MV-4-11 (cell line): ENCODE measurements at places on chromosomes 4 and X.

- no peak for DNase-seq
Measured at GRCh38 chr4:170497112-170497511, 407.4 kb upstream of the AADAT start.

GRCh38 chr4:162836773-162837172 lies 329.9 kb downstream of the NAF1 start:
- DNase-seq = no peak

DNA sequence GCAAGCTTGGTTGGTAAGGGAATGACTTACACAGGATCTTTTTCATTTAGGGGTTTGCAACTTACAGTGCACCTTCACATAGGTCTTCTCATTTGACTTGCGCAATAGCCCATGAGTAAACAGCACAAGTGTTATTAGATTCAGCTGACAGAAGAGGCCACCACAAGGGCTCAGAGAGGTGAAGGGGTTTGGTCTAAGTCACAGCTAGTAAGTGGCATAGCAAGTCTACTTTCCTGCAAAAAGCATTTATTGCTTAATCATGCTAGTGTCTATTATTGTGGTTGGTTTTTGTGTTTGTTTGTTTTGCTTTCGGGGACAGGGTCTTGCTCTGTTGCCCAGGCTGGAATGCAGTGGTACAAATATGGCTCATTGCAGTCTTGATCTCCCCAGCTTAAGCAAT lies 83.3 kb downstream of the SPRY1 start:
- peak; percentile 7 for DNase-seq

GRCh38 chr4:188434643-188435042 lies 295.4 kb downstream of the TRIML1 start:
- no peak for DNase-seq

DNA sequence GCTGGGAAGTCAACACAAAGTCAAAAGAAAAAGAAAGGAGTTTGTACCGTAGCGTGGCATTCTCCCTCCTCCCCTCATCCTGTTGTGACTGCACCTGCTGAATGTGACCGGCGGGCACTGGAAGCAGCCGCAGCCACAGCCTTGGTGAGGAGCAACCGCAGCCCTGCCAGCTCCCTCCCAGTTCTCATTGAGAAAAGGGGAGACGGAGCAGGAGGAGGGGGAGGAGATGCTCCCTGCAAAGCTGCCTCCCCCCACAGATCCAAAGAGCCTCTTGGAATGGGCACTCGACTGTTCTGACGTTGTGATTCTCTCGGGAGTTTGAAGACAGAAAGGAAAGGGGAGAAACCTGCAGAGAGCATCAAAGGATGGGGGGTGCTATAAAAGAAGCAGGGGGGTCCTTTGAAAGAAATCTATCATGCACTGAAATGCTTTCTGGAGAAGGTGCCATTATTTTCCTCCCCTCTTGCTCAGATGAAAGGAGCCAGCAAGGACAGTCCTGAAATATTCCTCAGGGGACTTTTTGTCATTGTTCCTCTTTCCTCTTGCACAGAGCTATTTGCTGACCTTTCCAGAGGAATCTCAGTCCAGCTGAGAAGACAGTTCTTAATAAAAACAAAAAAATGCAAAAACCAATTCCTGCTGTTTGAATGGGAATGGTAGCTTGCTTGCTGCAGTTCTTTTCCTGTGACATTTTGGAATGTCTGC lies 429.7 kb downstream of the MAPK10 start:
- no peak for DNase-seq

DNA sequence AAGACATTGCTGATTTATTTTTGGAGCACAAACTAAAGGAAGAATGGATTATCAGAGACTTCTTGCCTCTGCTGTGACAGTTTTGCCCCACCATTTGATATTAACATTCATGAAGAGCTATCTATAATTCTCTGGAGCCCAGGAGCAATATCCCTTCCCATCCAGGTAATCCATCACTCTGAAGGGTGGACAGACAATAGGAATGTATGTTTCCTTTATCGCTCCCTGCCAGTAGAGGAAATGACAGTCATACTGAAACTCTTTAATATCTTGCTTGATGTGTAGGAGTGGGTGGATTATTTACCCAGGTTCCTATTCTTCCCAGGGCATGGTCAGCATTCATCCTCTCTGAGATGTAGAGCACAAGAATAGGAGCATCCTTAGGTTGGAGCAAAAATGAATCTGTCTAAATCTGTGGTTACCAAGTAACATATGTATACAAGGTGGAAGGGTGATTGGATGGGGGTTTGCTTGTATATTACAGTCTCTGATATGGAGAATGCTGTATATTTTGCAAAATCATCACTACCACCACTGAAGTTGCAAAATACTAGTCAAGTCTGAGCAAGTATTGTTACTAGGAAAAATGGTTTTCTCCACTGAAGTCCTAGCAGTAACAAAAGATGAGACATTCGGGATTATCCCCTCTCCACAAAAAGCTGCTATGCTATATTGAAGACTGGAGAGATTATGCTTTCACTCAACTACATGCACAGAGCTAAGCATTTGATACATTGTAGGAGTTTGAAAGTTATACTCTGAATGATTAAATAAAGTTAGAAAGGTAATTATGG lies 151.6 kb downstream of the CBLL2 start:
- DNase-seq = no peak
